ENCODE measurements at places on chromosomes 5 and 9.

- DNase-seq: no peak
These were observed 215.8 kb downstream of the MELK start for GRCh38 chr9:36788534-36788933.

DNA sequence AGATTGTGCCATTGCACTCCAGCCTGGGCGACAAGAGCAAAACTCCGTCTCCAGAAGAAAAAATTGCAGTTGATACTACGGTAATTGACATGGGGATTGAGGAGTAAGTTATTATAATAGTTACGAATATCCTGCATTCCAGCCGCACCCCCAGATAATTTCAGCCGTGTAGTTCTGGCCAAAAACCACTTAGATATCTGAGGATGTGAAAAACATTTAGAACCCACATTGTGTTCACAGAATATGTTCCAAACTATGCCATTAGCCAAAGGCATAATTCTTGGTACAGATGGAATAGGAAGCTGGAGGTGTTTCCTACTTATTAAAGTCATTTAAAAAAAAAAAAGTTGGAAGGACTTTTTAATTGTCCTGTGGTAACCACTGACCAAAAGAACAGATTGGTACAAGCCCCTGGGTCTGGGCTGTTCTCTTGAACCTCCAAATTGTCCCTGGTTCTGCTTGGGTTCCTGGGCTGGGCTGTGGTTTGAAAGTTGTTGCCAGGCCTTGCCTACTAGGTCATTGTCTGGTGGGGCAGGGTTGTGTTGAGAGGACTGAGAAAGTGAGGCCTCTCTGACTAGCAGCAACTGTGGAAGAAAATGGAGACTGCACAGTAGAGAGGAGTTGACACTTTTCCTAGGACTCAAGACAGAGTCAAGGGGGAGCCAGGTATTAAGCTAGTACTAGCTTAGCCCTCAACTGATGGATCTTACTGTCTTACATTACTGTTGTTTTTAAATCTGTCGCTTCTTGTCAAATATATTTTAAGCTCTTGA, 198.8 kb downstream of the NR3C1 start:
- no peak for DNase-seq

DNA sequence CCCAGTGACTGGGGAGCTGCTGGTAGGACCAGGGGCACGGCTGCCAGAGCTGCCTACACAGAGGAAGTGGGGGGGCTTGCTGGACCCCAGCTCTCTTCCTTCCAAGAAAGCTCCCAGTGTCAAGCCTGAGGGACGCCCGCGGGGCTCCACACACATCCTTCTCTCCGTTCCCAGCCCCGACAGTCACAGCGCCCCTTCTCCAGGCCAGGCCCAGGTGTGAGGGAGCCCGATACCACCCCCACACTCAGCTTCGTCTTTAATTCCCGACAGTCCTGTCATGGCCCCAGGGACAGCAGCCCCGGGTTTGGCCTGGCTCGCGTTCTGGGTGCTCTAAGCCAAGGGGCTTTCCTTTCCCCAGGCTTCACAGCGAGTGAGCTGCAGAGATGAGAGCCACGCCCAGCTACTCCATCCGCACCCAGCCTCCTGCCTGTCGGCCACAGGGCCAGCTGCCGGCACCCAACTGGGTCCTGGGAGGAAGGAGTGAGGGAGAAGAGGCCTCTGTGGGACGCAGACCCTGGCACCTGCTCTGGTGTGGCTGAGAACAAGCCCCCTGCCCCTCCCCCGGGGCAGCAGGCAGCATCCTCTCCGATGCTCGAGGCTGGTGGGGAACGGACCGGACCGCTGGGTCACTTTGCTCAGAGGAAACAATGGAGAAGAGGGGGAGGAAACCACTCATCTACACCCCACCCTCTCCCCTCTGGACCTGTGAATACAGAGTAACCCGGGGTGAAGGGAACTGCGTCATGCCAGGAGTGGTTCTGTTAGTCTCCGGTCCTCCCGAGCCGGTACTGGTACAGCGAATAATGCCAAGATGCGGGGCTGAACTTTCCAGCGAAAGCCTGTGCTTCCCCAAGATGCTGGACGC, 53.9 kb upstream of the PHYKPL start:
- DNase-seq: no peak

- DNase-seq: no peak
These were observed 219.9 kb upstream of the IRX1 start for GRCh38 chr5:3375586-3376311.

- no peak for DNase-seq
These were observed 6.2 kb downstream of the TRIM32 start for GRCh38 chr9:116693233-116693731.

- DNase-seq: no peak
These were observed 64.7 kb downstream of the CDC14B start for GRCh38 chr9:96554801-96555566.

- no peak for DNase-seq
These were observed 27.7 kb downstream of the PARP8 start for GRCh38 chr5:50694027-50694590.

DNA sequence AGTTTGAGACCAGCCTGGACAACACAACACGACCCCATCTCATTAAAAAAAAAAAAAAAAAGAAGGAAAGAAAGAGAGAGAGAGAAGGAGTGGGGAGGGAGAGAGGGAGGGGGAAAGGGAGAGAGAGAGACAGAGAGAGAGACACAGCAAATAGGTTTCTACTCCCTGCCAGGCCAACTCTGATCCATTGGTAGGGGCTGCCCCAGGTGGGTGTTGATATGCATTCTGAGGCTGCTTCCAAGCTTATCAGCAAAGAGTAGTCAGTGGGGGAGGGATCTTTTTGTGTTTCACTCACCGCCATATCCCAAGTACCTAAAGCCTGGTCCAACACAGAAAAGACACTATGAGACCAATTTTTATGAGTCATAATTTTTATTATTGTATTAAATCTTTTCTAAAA, 57.0 kb upstream of the SAP30L start:
- DNase-seq: no peak
